IMR-90 (cell line): ENCODE measurements at places on chromosomes 12 and 14.

GRCh38 chr12:3199551-3200031, 122.4 kb downstream of the TSPAN9 start:
- peak overlapping the region; percentile 51 for H3K4me3 ChIP-seq
- H3K4me1 ChIP-seq, result peaks cover 3% of the 10 kb centered on the region; the same call in 1 of the 2 replicates
- no peaks in the 10 kb centered on the region for H3K36me3 ChIP-seq
- no peak overlapping the region for H3K27ac ChIP-seq
- DNase-seq, result peak; percentile 59

DNA sequence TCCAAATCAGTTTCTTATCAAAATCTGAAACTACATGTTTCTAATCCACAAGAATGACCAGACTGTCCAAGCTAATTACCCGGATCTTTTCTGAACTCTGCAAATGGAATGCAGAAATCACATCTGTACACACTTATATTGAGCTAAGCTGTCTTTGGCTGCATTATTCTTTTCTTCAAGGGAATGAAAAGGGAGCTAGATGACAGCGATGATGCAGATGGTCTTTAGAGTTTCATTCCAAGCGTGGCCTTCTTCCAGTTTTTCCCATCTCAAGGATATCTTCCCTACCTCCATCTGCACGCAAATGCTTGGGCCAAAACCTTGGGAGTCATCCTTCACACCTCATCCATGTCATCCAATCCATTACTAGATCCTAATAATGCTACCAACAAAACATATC, 12.6 kb downstream of the KCNH5 start:
- H3K27me3 ChIP-seq, result no peaks in the 10 kb centered on the region; the same call in 1 of the 2 replicates
- no peak overlapping the region for H3K27ac ChIP-seq
- DNase-seq, result no peak
- no peaks in the 10 kb centered on the region for H3K4me1 ChIP-seq
- H3K36me3 ChIP-seq, result no peaks in the 10 kb centered on the region

- H3K27ac ChIP-seq, result no peak overlapping the region
- peaks cover 10% of the 10 kb centered on the region for H3K27me3 ChIP-seq
- H3K4me1 ChIP-seq, result peaks cover 6% of the 10 kb centered on the region; the same call in 1 of the 2 replicates
- H3K4me3 ChIP-seq, result no peak overlapping the region
- no peaks in the 10 kb centered on the region for H3K36me3 ChIP-seq
- no peak for DNase-seq
Measured at GRCh38 chr14:53790731-53791500, 165.7 kb downstream of the BMP4 start.

- no peaks in the 10 kb centered on the region for H3K27me3 ChIP-seq
- no peak overlapping the region for H3K27ac ChIP-seq
- no peak overlapping the region for H3K4me3 ChIP-seq
Measured at GRCh38 chr14:82421286-82421685, 887.6 kb upstream of the SEL1L start.

DNA sequence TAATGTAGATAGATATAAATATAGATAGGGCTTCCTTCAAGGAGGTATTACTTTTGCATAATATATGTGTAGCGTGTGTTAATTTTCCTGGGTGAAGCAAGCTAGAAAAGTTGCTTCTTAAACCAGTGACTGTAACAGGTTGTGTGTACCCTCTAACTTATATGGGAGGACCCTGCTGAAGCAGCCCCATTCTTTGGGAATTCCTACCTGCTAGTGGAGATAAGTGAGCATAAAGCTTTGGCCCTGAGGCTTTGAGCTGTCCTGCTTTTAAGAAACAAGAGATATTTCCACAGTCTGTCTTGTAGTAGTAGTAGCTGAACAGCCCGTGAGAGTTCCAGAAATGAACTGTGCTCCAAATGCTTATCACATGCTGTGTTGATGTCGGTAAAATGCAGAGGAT, 8.6 kb downstream of the RMST start:
- no peaks in the 10 kb centered on the region for H3K36me3 ChIP-seq
- H3K4me1 ChIP-seq, result no peaks in the 10 kb centered on the region
- H3K4me3 ChIP-seq, result no peak overlapping the region
- no peak overlapping the region for H3K27ac ChIP-seq

DNA sequence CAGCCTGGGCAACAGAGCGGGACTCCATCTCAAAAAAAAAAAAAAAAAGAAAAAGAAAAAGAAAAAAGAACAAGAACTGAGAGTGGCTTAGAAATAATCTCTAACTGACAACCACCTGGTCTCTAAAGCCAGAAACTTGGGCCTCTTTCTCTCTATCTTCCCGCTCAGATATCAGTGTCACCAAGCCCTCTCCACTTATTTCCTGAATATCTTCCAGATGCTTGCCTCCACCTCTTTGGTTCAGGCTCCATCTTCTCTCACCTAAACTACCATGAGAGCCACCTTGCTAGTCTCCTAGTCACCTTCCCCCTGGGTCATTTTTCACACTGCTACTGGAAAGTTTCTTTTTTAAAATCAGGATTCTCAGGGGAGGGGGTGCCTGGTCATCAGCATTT, 1.8 kb upstream of the TM9SF1 start:
- no peak overlapping the region for H3K27ac ChIP-seq
- peaks cover 8% of the 10 kb centered on the region for H3K4me1 ChIP-seq
- DNase-seq, result no peak
- H3K27me3 ChIP-seq, result no peaks in the 10 kb centered on the region
- peaks cover 16% of the 10 kb centered on the region for H3K36me3 ChIP-seq

GRCh38 chr12:32302218-32303173, 96.9 kb upstream of the FGD4 start:
- no peak overlapping the region for H3K4me3 ChIP-seq
- peaks cover 6% of the 10 kb centered on the region for H3K36me3 ChIP-seq
- DNase-seq, result no peak
- no peaks in the 10 kb centered on the region for H3K4me1 ChIP-seq

DNA sequence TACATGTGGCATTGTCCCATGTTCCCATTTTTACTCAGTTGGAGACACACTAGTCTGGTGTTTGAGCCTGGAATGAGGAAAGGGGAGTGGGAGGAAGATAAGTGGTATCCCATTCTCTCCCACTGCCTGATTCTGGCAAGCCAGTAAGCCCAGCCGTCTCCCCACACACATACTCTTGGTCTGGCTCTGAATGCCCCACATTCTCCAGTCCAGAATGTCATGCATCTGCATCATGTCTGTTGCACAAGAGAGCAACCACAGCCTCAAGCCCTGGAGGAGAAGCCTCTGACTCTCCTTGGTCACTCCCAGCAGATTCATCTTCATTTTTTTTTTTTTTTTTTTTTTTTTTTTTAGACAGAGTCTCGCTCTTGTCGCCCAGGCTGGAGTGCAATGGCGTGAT, 48.0 kb downstream of the DRAM1 start:
- peak; percentile 99 for DNase-seq
- H3K36me3 ChIP-seq, result peaks cover 9% of the 10 kb centered on the region
- H3K4me1 ChIP-seq, result peaks cover 12% of the 10 kb centered on the region
- no peaks in the 10 kb centered on the region for H3K27me3 ChIP-seq
- H3K27ac ChIP-seq, result peak overlapping the region; percentile 56; the same call in 1 of the 2 replicates

DNA sequence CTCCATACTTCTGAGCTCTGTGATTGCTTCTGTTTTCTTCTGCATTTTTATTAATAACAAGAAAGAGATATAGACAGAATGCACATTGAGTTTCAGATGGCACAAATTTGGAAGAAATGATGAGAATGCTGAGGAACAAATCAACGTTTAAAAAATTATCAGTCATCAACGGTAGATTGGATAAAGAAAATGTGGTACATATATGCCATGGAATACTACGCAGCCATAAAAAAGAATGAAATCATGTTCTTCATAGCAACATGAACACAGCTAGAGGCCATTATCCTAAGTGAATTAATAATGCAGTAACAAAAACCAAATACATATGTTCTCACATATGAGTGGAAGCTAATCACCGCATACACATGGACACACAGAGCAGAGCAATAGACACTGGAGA, 81.8 kb downstream of the DUSP6 start:
- H3K36me3 ChIP-seq, result no peaks in the 10 kb centered on the region
- H3K27me3 ChIP-seq, result no peaks in the 10 kb centered on the region

GRCh38 chr12:91991399-91992187, 154.1 kb downstream of the BTG1 start:
- H3K4me3 ChIP-seq, result no peak overlapping the region
- no peaks in the 10 kb centered on the region for H3K36me3 ChIP-seq
- H3K4me1 ChIP-seq, result peaks cover 8% of the 10 kb centered on the region
- H3K27me3 ChIP-seq, result no peaks in the 10 kb centered on the region

GRCh38 chr12:121072147-121072546, 33.1 kb upstream of the OASL start:
- DNase-seq, result no peak
- H3K4me3 ChIP-seq, result no peak overlapping the region
- peaks cover 5% of the 10 kb centered on the region for H3K27me3 ChIP-seq
- H3K27ac ChIP-seq, result no peak overlapping the region
- H3K36me3 ChIP-seq, result no peaks in the 10 kb centered on the region
- H3K4me1 ChIP-seq, result no peaks in the 10 kb centered on the region

DNA sequence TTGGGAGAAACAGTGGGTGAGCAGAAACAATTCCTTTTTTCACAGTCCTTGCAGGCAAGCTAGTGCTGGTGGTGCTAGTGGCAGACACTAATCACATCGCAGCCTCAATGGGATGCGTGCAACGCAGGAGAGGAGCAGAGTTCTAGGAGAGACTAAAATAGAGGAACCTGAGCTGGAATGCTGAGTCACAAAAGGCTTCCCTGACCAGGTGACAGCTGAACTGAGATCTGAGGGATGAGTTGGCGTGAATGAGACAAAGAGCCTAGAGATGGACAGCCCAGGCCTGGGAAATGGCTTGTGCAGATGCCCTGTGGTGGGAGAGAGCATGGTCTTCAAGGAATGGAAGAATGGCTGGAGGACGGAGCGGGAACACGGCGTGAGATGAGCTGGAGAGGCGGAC, 25.8 kb downstream of the ACADS start:
- DNase-seq, result no peak
- H3K27me3 ChIP-seq, result peaks cover 6% of the 10 kb centered on the region; the same call in 1 of the 2 replicates

DNA sequence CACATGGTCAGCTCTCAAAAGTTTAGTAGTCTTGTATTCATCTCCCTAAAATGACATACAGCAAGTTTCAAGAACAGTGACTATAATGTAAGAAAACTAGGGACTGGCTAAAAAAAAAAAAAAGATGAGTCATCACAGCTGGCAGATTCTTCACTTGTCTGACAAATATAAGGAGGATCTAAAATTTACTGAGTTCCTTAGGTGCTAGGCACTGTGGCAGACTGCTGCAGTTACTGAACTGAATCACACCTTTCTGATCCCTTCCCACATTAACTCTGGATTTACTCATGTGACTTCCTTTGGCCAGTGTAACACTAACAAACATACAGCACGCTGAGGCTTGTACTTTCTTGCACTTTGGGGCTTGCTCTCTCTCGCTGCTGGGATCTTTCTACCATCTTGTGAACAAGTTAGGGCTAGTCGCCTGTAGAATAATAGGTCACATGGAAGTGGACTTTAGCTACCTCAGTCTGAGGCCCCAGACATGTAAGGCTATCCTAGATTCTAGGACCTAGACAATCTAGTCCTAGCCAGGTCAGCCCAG, 32.1 kb downstream of the BAZ1A start:
- no peak overlapping the region for H3K4me3 ChIP-seq
- DNase-seq, result peak; percentile 86
- H3K27me3 ChIP-seq, result no peaks in the 10 kb centered on the region

- no peak overlapping the region for H3K4me3 ChIP-seq
- peaks cover 13% of the 10 kb centered on the region for H3K4me1 ChIP-seq
- H3K36me3 ChIP-seq, result peaks cover 30% of the 10 kb centered on the region
- H3K27ac ChIP-seq, result peak overlapping the region; percentile 38; the same call in 1 of the 2 replicates
- no peaks in the 10 kb centered on the region for H3K27me3 ChIP-seq
- DNase-seq, result peak; percentile 49
Measured at GRCh38 chr14:55382483-55382882, 29.1 kb downstream of the ATG14 start.

GRCh38 chr12:40208707-40209446, 15.9 kb upstream of the LRRK2 start:
- H3K4me3 ChIP-seq, result no peak overlapping the region
- H3K36me3 ChIP-seq, result no peaks in the 10 kb centered on the region
- DNase-seq, result no peak

DNA sequence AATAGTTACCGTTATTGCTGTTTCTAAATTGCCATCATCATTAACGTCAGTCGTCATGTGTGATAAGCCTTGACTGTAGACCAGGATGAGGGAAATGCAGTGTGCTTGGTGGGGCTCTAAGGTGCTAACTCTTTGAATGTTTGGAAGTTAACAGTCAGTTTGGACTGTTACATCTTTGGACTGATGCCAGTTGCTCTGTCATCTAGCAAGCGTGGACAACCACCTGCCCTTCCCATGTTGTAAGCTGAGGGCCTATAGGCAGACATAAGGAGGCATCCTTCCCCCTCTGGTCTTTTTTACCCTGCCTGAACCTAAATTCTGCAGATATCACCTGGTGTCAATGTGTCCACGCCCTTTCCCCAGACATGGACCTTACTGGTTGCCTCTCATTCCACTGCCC, 94.4 kb downstream of the PPP2R5C start:
- no peak overlapping the region for H3K27ac ChIP-seq
- H3K27me3 ChIP-seq, result no peaks in the 10 kb centered on the region
- no peak for DNase-seq
- peaks cover 3% of the 10 kb centered on the region for H3K4me1 ChIP-seq
- peaks cover 3% of the 10 kb centered on the region for H3K36me3 ChIP-seq

- H3K27me3 ChIP-seq, result no peaks in the 10 kb centered on the region
- no peak overlapping the region; the same call in 1 of the 2 replicates for H3K27ac ChIP-seq
- DNase-seq, result peak; percentile 52
Measured at GRCh38 chr14:92425101-92425500, 88.5 kb upstream of the RIN3 start.

DNA sequence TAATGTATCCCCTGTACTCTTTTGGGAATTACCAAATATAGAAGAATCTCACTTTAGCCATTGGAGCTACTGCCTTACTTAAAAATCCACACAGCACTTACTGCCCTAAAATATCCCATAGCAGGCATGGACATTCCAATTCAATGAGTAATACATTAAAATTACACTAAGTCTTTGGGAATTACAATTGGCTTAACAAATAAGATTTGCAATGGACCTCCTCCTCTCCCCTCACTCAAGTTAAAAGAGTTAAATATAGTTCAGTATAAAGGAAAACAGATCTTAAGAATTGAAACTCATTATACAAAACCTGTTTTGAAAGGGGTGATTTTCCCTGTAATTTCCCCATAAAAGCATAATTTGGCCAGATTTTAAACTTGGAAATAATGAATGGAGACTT, 477.1 kb downstream of the SLC16A7 start:
- H3K4me1 ChIP-seq, result peaks cover 1% of the 10 kb centered on the region; the same call in 1 of the 2 replicates
- peak; percentile 67 for DNase-seq
- H3K27ac ChIP-seq, result no peak overlapping the region
- H3K36me3 ChIP-seq, result no peaks in the 10 kb centered on the region
- no peaks in the 10 kb centered on the region for H3K27me3 ChIP-seq

GRCh38 chr12:20050221-20050620, 318.1 kb upstream of the PDE3A start:
- no peak overlapping the region for H3K27ac ChIP-seq
- no peak overlapping the region for H3K4me3 ChIP-seq
- no peaks in the 10 kb centered on the region for H3K4me1 ChIP-seq
- H3K27me3 ChIP-seq, result no peaks in the 10 kb centered on the region

DNA sequence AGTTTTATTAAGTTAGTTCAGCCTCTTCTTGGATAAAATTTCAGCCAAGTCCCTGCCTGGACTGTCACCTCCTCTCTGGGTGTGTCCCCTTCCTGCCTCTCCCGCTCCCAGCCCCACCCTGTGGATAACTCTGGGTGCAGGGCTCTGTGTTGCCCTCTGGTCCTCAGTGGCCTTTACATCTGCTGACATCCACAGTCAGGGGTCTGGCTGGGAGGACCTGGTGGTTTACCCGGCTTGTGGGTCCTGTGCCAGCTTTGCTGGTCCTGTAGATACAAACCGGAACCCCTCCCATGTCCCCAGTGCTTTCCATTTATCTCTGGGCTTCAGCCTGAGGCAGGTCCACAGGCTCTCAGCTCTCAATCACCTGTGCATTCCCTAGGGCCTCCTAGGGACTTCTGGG, 28.9 kb upstream of the PLEKHG3 start:
- peaks cover 19% of the 10 kb centered on the region for H3K27me3 ChIP-seq
- no peaks in the 10 kb centered on the region for H3K36me3 ChIP-seq
- no peak overlapping the region for H3K27ac ChIP-seq
- H3K4me3 ChIP-seq, result no peak overlapping the region
